ENCODE measurements at places on chromosomes 6 and 20.

DNA sequence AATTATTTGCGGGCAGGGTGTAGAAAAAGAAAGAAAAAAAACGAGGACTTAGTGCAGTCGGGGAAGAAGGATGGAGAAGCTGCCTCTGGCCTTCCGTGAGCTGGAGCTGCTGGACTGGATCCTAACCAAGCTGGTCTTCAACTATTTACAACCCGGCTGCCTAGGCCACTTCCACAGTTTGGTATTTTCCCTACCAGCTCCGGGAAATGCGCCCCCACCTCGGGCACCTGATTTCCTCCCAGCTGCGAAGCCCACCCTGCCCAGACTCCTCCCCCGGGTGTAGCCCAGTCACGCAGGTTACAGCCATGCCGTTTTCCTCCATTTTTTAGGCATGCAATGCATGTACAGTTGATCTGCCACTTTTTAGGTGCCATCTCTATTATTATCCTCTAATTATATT, 21.2 kb downstream of the THEMIS start:
- DNase-seq = no peak

GRCh38 chr6:149990212-149990660, 26.5 kb downstream of the ULBP1 start:
- no peak for DNase-seq

GRCh38 chr20:52242237-52243230, 51.0 kb upstream of the ZFP64 start:
- no peak for DNase-seq

GRCh38 chr6:141133346-141133745, 999.4 kb upstream of the GJE1 start:
- no peak for DNase-seq

DNA sequence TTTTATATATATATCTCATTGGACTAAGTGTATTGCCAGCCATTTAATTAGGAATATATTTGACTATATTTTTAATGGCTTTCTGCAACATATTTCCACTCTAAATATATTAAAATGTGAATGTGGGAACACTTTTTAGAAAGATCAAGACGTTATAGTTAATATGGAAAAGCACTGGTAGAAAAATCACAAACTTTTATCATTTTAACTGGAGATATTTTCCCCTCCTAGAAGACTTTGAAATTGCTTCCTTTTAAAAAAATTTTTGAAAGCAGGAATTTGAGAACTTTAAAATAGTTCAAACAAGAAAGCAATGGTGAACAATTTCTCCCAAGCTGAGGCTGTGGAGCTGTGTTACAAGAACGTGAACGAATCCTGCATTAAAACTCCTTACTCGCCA, at the start of gene TAAR9:
TAAR9 (plus strand) TSS at position 301 of the 400 bp plus-strand sequence; CDS start at position 314, 13 bp downstream.
- DNase-seq = no peak

DNA sequence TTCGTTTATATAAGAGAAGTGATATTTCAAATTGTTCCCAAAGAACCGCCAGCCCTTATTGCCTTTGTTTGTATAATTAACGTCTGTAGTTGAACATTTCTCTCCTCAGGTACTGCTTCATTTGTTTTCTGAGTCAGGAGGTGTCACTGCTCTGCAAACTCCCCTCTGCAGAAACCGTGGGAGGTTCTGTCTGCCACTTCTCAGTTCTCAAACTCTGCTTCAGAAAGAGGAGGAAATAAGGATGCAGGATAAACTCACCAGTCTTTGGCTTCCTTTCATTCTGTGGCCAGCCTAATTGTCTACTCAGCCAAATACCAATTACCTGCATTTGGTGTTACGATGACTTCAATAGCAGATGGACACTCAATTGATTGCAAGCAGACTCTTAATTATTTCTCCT, 149.8 kb downstream of the PAK5 start:
- no peak for DNase-seq

- no peak for DNase-seq
These were observed 14.9 kb downstream of the APCDD1L start for GRCh38 chr20:58500256-58500655.

DNA sequence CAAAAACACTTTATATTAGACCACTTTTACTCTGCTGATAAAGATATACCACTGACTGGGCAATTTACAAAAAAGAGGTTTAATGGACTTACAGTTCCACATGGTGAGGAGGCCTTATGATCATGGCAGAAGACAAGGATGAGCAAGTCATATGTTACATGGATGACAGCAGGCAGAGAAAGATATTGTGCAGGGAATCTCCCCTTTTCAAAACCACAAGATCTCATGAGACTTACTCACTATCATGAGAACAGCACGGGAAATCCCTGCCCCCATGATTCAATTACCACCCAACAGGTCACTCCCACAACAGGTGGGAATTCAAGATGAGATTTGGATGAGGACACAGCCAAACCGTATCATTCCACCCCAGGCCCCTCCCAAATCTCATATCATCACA, 1383.8 kb upstream of the MAP3K7 start:
- DNase-seq = no peak

GRCh38 chr20:48736231-48736630, 91.6 kb downstream of the PREX1 start:
- no peak for DNase-seq

GRCh38 chr6:41426438-41426851, 91.0 kb downstream of the NCR2 start:
- DNase-seq = no peak

DNA sequence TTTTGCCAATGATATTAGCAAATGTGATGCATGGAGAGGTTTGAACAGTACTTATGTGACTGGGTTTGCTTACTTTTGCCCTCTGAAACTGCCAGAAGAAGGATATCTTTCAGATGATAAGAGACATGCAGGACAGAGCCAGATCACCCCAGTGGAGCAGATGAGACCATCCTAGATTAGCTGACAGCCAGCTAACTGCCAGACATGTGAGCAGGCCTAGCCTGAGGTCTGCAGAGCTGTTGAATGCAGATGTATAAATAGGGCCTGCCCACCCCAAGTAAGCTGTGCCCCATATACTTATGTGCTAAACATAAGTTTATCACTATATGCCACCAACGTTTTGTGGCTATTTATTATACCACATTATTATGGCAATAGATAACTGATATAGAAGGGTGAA, 5.9 kb downstream of the ZSCAN31 start:
- no peak for DNase-seq

DNA sequence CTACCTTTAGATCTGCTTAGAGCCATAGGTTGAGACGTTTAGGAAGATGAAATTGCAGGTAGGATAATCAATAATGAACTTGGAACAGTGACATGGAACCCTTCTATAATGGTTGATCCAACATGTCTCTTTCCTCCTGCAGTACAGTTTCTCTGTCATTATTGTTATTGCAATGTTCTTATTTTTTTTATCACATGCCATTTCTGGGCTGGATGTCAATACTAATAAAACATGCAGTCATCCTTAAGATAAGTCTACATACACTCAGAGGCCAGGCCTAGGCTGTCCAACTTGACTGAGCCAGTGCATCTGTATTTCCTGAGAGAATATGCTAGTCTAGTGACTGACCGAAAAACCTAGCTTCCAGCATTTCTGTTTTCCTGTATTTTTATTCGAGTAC, 75.3 kb upstream of the THEMIS start:
- no peak for DNase-seq

DNA sequence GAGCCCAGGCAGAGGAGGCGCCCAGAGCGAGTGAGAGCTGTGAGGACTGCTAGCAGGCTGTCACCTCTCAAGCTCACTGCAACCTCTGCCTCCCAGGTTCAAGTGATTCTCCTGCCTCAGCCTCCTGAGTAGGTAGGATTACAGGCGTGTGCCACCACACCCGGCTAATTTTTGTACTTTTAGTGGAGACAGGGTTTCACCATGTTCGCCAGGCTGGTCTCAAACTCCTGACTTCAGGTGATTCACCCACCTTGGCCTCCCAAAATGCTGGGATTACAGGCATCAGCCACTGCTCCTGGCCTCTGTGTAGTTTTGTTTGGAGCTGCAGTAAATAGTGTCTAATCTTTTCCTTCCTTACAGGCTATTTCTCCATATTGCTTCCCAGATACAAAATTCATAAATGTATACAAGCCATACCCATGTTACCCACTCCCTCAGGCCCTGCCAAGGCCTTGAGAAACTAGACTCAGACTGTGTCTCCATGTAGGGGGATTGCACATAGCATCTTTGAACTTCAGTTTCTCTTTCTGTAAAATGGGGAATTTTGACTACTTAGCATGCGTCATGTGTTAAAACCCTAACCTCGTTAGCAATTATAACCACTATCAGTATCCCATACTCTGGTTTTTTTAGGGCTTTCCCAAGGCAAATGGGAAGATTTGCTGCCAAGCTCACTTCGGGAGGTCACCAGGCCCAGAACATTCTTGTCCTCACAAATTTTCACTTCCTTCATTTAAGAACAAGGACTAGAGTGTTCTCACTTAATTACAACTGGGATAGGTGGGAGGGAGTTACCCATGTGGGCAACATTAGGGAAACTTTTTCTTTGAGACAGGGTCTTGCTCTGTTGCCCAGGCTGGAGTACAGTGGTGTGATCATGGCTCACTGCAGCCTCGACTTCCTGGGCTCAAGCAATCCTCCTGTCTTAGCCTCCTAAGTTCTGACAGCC, 67.3 kb upstream of the DDR1 start:
- DNase-seq = no peak

DNA sequence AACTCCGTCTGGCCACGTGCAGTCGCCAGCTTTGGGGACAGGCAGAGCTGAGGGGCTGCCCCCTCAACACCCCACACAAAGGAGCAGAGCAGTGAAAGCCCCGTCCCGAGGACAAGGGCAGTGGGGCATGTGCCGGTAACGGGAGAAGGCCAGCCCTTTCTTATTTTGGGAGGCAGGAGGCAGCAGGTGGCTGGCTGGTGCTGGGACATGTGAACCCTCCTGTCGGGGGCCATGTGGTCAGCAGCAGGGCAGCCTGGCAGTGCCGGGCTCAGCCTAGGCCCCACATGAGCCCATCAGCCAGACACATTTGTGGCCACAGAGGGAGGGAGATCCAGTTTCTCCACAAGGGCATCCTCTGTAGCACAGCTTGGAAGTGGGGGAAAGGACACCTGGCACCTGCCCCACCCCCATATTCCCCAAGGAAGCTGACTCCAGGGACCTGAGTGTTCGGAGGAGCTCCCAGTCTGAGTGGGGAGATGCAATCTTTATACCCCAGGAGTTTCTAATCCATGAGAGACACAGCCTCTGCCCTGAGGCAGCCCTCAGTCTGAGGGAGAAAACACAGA, 137.6 kb downstream of the MRPL14 start:
- DNase-seq = no peak

DNA sequence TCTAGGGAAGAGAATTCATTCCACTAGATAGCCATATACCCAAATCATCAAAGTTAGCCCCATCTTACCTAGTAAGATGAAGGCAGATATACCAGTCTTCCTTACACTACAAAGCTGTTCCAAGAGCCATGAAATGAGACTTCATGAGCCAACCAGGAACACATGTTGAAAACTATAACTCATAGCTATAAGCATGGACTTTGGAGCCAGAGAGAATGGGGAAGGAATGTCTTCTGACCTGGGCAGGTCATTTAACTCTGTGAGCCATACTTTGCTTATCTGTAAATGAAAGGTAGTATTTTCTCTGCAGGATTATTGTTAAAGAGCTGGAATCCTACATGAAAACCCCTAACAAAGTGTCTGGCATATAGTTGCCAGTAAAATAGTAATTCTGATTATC, 27.3 kb downstream of the ADGRF5 start:
- DNase-seq = no peak

- DNase-seq = no peak
These were observed 68.9 kb upstream of the SCGN start for GRCh38 chr6:25583099-25583498.

DNA sequence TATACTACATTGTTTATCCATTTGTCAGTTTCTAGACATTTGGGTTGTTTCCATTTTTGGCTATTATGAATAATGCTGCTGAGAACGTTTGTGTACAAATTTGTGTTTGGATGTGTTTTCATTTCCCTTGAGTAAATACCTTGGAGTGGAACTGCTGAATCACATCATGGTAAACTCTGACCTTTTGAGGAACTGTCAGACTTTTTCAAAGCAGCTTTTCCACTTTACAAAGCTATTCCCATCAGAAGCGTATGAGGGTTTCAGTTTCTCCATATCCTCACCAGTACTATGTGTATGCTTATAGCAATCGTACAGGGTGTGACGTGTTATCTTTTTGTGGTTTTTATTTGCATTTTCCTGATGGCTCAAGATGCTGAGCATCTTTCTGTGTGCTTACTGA, 103.7 kb downstream of the MYO6 start:
- DNase-seq = no peak

GRCh38 chr6:105609375-105609991, 206.6 kb upstream of the PREP start:
- DNase-seq = no peak

DNA sequence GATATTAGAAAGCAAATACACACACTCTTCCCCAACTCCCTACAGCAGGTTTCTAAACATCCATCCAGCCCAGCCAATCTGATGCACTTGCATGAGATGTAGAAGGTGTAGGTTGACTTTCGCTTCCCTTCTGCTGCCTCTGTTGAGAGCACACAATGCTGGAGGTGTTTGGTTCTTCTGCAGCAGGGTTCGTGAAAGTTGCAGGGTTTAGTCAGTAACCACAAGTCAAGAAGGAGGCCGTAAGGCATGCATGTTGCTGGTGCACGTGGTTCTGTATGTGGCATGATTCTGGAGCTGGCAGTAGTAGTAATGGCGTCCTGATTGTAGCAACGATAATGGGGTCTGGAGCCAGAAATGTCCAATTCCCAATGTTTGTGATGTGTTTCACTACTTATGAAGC, 53.0 kb downstream of the DEK start:
- DNase-seq = no peak

DNA sequence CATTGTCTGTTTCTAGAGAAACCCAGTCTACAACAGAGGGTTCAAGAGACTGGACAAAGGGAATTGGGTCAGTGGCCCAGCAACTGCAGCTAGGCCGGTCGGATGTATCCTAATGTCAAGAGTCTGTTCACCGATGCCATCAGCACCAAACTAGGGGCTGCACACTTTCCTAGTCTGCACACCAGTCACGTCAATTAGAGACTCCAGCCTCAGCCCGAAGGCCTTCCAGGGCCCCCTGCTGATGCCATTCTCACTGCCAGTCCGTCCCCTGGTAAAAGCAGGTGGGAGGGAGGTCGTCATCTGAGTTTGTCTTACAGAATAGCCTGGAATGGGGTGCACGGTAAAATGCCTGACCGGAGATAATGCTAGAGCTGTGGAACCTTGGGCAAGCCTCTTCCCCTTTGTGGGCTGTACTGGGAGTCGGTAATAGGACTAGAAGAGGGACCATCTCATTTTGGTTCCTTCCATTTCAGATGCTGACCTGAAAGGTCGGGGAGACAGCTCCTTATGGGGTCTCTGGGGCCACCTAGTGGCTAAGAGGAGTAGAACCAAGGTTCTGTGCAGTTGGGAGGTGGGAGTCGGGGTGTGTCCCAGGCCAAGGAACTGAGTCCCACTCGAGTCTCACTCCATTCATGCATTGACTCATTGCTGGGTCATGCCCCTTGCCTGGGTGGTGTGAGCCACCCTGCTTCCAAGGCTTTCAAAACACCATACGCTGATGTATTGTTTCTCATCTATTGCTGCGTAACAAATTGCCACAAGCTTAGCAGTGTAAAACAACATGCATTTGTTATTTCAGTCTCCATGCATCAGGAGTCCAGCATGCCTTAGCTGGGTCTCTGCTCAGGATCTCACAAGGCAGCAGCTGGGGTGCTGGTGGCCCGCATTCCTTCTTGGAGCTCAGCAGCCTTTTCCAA, 5.1 kb downstream of the SOX12 start:
- no peak for DNase-seq
